Right atrium auricular region (tissue), 2 donors: ENCODE measurements at places on chromosomes 1 and 21. TPM values are rescaled to one million over a fixed set of nuclear protein-coding genes. Genes with fewer than 3 reads are reported as not detected.
A peak's percentile ranks its signal among the peaks of the same experiment; 100 is the strongest.

The OR2L2 gene
- not detected for total RNA-seq

DNA sequence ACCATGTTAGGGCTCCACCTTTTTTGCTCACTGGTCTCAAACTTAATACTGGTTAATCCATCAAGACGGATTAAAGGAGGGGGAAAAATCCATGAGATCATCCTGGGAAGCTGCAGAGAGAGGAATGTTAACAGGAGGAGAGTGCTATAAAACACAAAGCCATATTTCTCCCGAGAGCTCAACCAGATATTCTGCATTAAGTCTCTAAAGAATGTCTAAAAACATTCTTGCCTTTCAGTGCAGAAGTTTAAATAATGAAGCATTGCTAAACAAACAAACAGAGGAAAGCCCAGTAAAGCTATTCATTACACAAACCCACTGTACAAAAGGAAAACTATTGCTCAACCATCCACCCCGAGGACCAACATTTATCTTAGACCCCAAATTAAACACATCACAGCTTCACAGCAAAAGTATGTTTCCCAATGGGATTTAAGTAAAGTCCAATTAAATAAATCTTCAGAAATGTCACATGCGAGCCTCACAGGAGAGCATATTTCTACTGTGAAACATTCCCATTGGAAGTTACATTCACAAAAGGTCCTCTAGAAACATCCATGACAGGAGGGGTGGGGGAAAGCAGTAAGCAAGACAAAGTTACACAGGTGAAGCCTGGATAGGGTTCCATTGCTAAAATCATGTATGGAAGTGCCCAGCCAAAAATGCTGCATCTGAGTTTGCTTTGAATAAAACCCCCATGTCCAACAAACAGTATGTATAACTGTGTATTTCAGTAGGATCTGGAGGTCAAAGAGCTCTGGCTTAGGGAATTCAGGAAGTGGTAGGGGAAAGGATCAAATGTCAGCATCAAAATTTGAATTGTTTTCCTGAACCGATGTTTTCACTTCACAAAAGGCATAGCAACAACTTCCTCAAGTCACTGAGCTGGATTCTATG is 23.3 kb downstream of the DUSP10 start:
- no peak overlapping the region for H3K27ac ChIP-seq
- H3K36me3 ChIP-seq, result no peaks in the 10 kb centered on the region
- H3K27me3 ChIP-seq, result no peaks in the 10 kb centered on the region
- no peak overlapping the region for H3K4me3 ChIP-seq

- no peak overlapping the region for H3K4me3 ChIP-seq
- peaks cover 8% of the 10 kb centered on the region for H3K36me3 ChIP-seq
- DNase-seq, result no peak
- H3K4me1 ChIP-seq, result peaks cover 11% of the 10 kb centered on the region
- no peak overlapping the region for H3K27ac ChIP-seq
Measured at GRCh38 chr1:31694069-31694963, 9.5 kb downstream of the COL16A1 start.

DNA sequence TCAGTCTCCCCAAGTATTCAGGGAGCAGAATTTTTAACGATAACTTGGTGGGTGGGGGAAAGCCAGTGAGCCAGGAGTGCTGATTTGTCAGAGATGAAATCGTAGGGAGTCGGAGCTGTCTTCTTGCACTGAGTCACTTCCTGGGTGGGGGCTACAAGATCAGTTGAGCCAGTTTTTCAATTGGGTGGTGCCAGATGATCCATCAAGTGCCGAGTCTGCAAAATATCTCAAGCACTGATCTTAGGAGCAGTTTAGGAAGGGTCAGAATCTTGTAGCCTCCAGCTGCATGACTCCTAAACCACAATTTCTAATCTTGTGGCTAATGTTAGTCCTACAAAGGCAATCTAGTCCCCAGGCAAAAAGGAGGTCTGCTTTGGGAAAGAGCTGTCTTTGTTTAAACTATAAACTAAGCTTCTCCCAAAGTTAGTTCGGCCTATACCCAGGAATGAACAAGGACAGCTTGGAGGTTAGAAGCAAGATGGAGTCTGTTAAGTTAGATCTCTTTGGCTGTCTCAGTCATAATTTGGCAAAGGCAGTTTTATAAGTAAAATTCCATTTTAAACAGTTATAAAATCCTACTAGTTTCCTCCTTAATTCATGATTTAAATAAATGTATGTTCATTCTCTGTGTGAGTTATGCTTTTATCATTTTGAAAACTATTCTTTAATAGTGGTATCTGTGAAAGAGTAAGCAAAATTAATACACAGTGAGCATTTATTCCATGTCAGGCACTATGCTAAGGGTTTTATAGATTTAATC is 51.7 kb downstream of the SLC16A1 start:
- H3K27me3 ChIP-seq, result no peaks in the 10 kb centered on the region
- no peak for DNase-seq
- H3K27ac ChIP-seq, result peak overlapping the region; percentile 1
- H3K4me3 ChIP-seq, result no peak overlapping the region
- peaks cover 24% of the 10 kb centered on the region for H3K4me1 ChIP-seq
- no peaks in the 10 kb centered on the region for H3K36me3 ChIP-seq

GRCh38 chr1:226344441-226345259 is 35.7 kb upstream of the LIN9 start:
- H3K27ac ChIP-seq, result no peak overlapping the region
- H3K36me3 ChIP-seq, result no peaks in the 10 kb centered on the region
- H3K4me3 ChIP-seq, result no peak overlapping the region
